ENCODE measurements at places on chromosomes 13 and 19.

DNA sequence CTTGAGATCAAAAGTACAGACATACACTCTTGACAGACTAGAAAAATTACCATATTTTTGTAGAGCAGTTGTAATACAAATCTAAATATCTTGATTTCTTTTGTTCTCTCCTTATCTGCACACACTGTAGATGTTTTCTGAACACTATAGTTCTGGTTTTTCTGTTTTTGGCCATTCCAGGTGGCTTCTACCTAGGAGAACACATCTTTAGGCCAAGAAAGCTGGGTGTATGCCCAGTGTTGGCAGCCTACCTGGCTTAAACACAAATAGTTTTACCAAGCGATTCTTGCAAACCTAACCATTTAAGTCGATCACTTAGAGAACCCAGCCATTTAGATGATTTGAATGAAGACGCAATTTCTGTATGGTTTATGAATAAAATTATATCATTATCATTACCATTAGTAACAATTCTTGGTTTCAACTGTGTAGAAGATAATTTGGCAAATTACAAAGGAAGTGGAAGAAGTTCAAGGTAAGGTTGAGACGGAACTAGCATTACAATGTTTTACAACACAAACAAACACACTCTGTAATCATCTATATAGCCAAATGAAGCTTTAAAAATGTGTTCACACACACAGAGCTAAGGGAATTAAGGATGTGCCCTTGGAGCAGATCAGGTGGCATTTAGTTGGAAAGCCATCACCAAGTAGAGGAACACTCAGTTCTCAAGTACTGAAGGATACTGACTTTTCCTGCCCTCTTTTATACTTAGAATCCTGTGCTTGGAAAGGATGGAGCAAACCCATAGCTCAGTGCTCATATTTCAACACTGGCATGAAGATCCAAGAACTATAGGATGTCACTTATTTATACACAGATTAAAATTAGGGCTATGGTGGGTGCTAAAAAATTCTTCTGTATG, 36.2 kb downstream of the ERCC5 start:
- no peak for DNase-seq

- DNase-seq, result no peak
Measured at GRCh38 chr19:34365463-34366401, 736 bp downstream of the GPI start.

- DNase-seq, result peak; percentile 79
Measured at GRCh38 chr19:8569066-8569771, 8.0 kb downstream of the MYO1F start.

DNA sequence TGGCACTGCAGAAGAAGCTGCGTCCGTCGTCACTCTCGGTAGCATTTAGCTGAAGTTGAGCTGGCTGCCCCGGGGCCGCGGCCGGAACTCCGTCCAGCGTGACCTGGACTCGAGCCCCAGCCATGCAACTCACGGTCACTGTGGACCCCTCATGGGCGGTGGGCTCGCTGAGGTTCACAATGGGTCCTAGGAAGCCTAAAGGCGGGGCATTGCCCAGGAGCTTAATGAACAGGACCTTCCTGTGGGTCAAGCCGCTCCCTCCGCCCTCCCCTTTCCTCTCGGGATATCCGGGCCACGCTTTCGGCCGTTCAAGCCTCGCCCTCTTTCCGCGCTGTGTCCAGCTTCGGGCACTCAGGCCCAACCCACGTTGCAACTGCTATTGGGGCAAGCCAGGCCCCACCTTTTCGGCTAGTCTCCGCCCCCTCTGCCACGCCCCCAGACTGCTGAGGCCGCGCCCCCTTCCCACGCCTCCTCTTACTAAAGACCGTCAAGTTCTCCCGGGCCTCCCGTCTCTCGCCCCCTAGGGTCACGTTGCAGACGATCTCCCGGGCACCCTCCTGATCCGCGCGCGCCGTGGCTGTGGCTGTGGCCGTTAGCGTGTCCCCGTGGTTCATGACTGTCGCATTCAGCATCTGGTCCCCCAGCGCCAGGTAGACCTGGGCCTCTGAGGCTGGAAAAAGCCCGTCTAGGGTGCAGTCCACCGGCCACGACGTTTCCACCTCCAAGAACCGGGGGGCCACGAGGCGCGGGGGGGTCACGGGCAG, 1.4 kb upstream of the RAVER1 start:
- peak; percentile 92 for DNase-seq

DNA sequence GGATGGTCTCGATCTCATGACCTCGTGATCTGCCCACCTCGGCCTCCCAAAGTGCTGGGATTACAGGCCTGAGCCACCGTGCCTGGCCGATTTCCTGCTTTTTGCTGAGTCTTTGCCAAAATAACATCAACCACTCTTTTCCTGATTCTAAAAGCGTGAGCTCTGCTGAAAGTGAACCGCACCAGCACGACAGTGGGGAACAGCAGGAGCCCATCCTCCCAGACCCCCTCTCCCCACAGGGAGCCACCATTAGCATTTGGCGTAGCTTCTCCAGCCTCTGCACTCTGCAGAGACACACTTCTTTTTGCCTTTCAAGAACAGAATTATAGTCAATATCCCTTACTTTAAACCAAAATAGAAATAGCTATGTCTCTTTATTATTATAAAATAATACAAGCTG, 41.3 kb downstream of the MYH14 start:
- DNase-seq, result no peak

GRCh38 chr19:56637976-56638555, 4.9 kb upstream of the SMIM17 start:
- no peak for DNase-seq

- DNase-seq, result no peak
Measured at GRCh38 chr13:112891477-112892401, 77.3 kb upstream of the MCF2L start.

DNA sequence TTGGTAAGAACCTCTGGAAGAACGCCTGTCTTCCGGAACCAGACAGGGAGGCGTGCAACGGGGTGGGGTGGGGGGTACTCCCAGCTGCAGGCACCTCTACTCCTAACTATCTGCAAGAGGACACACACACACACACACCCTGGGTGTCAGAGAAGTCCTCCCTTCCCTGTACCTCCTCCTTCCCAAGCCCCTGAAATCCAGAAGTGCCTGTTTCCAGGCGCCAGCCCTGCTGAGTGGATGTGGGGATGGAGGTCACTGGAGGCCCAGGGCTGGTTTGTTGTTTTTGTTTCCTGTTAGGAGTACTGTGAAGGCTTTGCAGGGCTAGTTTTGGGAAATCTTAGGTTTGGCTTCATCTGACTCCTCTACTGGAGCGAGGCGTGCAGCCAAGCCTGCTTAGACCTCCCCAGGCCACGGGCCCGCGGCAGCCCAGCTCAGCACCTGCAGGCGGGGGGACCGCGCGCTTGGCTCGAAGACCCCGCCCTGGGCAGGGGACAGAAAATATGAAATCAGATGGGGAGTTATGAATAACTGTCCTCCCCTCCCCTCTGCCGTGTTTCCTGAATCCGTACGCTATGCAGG, 36.4 kb downstream of the SOX1 start:
- no peak for DNase-seq

GRCh38 chr19:18839465-18840287, 7.9 kb downstream of the UPF1 start:
- no peak for DNase-seq

DNA sequence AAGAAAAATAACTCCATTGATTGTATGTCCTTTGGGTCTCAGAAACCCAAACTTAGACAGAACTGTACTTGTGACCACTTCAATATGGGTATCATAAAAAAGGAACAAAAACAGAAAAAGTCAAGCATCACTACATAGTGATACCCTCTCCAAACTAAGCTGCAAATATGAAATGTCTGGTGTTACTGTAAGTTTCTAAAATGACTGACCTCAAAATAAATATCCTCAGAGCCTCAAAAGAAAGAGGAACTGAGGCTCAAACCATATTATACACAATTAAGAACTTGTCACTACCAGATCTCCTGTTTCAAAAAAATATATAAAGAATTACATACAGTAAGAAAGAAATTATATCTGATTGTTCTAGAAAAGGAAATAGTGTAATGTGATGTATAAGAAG, 787.9 kb upstream of the KLHL1 start:
- no peak for DNase-seq

GRCh38 chr19:45575216-45575615, 9.4 kb downstream of the OPA3 start:
- DNase-seq, result no peak

- DNase-seq, result no peak
Measured at GRCh38 chr13:53005626-53006025, 23.0 kb upstream of the OLFM4 start.

- no peak for DNase-seq
Measured at GRCh38 chr19:29381353-29382203, 144.2 kb upstream of the VSTM2B start.

DNA sequence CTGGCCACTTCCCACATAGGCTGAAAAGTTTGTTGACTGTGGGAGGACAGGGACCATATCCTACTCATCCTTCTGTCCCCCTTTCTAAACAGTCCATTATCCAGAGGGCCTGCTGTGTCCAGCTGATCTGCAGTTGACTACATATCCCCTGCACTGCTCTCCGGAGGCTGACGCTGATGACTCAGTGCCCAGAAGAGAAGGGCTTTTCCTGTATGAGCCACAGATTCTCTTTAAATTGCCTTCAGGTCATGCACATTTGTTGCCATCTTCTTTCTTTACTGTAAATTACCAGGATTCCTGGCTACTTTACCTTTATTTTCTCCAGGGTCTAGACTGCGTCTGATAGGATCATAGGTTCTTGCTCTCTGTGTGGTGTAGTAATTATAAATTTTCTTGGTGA, 125.2 kb downstream of the LACC1 start:
- no peak for DNase-seq

GRCh38 chr19:30116530-30116929, 174.5 kb downstream of the URI1 start:
- DNase-seq, result no peak

DNA sequence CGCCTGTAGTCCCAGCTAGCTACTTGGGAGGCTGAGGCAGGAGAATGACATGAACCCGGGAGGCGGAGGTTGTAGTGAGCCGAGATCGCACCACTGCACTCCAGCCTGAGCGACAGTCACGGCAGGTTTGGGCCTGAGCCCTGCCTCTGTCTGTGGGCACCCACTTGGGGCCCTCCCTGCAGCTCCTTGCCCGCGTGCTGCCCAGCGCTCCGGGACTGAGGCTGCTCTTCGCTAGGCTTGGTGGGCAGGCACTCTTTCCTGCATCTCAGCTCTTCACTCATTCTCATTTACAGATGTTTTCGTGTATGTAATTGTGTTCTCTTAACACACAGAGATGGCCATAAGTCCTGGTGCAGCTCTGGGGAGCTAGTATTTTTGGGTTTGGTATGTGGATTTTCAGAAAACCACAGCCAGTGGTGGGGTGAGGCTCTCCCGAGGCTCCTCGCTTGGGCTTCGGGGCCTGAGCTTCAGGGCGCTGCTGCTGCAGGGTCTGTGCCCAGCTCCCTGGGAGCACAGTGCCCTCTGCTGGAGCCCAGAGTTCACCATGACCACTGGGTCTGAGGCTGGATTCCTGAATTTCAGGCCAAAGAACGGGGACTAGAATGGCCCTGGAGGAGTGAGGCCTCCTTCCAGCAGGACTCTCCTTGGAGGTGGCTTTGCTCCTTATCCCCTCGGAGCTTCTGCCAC, 15.2 kb downstream of the UPF1 start:
- DNase-seq, result no peak

DNA sequence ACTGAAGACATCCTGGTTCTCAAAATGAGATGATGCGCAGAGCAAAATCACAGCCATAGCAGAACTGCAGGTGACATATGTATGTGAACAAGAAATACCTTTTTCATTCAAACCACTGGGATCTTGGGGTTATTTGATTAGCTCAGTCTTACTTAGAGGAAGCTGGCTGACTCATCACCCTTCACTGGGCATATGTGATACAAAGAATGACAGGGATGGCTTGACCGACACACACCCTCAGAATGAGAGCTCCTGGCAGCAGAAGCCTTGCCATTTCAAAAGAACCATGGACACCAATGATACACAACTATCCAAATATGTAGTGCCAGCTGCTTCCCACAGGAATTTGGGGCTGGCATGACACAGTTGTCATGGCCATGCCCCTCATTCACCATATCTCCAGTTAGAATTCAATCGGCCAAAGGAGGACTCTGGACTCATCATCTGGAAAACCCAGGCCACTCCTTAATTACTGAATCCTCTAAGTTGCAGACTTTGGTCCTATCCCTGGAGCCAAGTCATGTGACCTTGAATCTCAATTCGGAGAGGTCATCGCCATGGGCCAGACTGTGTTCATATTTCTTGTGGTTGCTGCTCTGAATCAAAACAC, 115.8 kb downstream of the KATNAL1 start:
- DNase-seq, result no peak

DNA sequence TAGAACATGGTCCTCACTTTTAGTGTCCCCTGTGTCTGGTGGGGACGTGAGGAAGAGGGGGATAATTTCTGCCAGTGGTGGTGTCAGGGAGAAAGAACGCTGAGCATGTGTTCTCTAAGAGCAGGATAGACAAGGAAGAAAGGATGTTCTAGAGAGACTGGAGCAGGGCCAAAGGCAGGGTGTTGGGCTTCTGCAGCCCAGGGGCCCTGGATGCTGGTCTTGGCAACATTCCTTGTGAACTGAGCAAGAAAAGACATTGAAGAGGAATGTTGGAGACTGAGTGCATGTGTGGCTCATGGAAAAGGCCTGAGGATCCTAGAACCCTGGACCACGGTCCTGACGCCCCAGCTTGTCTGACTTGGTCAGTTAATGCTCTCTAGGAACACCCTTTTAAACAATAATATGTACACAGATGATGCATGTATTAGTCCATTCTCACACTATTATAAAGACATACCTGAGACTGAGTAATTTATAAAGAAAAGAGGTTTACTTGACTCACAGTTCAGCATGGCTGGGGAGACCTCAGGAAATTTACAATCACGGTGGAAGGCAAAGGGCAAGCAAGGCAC, 33.6 kb upstream of the SLC10A2 start:
- no peak for DNase-seq

GRCh38 chr19:49098795-49099194, 13.5 kb downstream of the SNRNP70 start:
- no peak for DNase-seq

- no peak for DNase-seq
Measured at GRCh38 chr19:29714371-29714952, 599 bp downstream of the C19orf12 start.

- no peak for DNase-seq
Measured at GRCh38 chr13:51814825-51815650, 11.1 kb upstream of the DHRS12 start.

- peak; percentile 52 for DNase-seq
Measured at GRCh38 chr19:18519962-18520847, 1.7 kb downstream of the ELL start.

DNA sequence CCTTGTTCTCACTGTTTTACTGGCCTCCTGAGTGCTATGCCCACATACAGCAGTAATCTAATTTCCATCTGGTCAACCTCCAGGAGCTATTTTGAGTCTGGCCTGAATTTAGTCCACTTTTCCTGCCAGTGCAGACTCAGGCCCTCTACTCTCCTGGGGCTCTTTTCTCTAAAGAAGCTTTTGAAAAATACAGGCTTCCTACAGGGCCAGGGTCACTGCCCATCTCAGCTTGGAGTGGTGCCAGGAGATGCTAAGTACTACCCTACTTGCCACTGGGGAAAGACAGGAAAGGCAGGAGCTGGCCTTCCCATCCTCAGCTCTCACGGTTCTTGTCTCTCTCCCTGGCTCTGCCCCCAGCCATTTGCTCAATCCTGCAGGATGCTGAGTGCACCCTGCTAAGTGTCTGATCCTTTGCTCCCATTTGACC, 101.7 kb upstream of the SERP2 start:
- DNase-seq, result no peak

GRCh38 chr19:15199661-15200552, 888 bp downstream of the NOTCH3 start:
- no peak for DNase-seq

All from SW 1271 (cell line).